ENCODE measurements at places on chromosomes 16 and 17.

GRCh38 chr16:15033309-15033707 lies 22.6 kb downstream of the NTAN1 start:
- no peak for DNase-seq

- DNase-seq, result no peak
Measured at GRCh38 chr16:2856061-2856670, 1.8 kb downstream of the PRSS22 start.

GRCh38 chr16:4433228-4433627 lies 7.6 kb downstream of the DNAJA3 start:
- no peak for DNase-seq

- no peak for DNase-seq
Measured at GRCh38 chr17:15513856-15514459, 46.5 kb upstream of the CDRT4 start.

GRCh38 chr16:30395992-30396585 lies 869 bp downstream of the ZNF48 start:
- DNase-seq, result no peak

- DNase-seq, result no peak
Measured at GRCh38 chr16:10196999-10197398, 14.8 kb upstream of the GRIN2A start.

DNA sequence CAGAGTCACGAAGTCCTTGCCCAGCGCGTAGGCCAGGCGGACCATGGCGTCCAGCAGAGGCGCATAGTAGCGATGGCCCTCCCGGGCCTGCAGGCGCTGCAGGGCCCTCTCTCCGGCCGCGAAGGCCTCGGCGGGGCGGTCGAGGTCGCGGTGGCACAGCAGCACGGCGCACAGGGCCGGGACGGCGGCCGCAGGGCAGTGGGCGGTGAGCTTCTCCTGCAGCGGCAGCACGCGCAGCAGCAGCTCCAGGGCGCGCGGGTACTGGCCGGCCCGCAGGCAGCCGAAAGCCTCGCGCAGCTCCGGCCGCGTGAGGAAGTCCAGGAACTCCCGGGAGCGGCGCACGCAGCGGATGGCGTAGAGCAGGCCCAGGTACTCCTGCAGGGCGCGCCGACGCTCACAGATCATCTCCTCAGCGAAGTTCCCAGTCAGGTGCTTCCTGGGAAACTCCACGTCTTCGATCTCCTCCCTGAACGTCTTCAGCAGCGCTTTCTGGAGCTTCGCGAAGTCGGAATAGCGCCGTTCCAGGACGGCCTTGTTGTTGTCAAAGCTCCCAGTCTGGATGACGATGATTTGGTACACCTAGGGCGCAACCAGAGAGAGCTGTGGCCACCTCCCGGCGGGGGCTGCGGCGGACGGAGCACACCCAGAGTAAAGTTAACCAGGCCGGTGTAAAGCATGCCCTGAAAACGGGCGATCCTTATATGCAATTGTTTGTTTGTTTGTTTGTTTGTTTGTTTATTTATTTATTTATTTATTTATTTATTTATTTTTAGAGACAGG lies 7.4 kb downstream of the SNX20 start:
- no peak for DNase-seq

GRCh38 chr16:64403352-64403751 lies 718.5 kb downstream of the CDH11 start:
- DNase-seq, result no peak

GRCh38 chr16:46848768-46849764 lies 18.1 kb upstream of the C16orf87 start:
- no peak for DNase-seq

GRCh38 chr16:81544700-81545271 lies 100.2 kb downstream of the CMIP start:
- no peak for DNase-seq

- DNase-seq, result no peak
Measured at GRCh38 chr17:79647456-79647915, 36.6 kb upstream of the RBFOX3 start.

GRCh38 chr16:75761108-75761507 lies 34.8 kb upstream of the CPHXL start:
- no peak for DNase-seq

DNA sequence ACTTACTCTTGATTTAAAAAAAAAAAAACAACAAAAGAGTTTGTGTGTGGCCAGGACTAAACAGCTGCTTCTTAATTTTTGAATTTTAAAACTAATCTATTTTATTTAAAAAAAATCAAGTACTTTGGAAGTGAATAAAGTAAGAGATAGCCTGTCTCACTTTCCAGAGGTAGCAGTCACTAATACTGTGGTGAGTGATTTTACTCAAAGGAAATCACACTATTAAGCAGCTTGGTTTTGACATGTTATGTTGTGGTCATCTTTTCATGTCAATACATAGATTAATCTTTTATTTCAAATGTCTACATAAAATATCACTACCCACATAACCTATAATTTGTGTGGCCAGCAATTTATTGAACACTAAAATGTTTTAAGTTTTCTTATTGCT lies 102.2 kb upstream of the HLF start:
- no peak for DNase-seq

- DNase-seq, result no peak
Measured at GRCh38 chr17:38605841-38606645, at the start of gene SRCIN1. SRCIN1 (minus strand) TSS chr17:38605952; CDS start chr17:38605705, 247 bp downstream.

- DNase-seq, result no peak
Measured at GRCh38 chr16:85395207-85395912, 217.8 kb upstream of the GSE1 start.

GRCh38 chr17:59825533-59826322 lies 67.0 kb downstream of the TUBD1 start:
- DNase-seq, result no peak

GRCh38 chr17:13008461-13008860 lies 9.4 kb downstream of the ELAC2 start:
- no peak for DNase-seq

DNA sequence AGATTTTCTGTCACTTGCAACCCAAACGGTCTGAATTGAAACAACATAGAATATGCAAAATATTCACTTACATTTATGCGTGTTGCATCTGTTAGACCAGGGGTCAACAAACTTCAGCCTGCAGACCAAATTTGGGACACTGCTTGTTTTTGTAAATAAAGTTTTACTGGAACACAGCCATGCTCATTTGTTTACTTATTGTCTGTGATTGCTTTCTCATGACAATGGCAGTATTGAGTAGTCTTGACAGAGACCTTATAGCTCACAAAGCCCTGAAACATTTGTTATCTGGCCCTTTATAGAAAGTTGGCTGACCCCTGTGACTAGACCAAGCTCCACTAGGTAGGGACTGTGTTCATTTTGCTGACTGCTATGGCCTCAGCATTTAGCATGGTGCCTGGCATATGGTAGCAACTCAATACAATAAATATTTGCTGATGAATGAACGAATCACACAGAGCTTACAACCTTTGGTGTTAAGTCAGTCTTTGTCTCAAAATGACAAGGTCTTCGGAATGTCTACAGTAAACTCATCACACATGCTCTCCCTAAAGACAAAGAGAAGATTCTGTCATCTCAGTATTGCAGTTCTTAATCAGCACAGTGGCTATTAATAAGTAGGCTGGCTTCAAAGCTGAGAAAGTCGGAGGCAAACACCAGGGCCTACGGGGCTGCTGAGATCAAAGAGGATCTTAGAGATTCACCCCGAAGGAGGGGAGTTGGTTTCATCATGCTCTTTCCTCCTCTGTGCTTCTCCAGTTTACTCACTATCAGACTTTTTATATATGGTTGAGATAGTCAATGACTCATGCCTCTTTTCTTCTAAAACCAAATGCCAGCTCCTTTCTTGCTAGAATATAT lies 95.2 kb upstream of the AXIN2 start:
- DNase-seq, result no peak

DNA sequence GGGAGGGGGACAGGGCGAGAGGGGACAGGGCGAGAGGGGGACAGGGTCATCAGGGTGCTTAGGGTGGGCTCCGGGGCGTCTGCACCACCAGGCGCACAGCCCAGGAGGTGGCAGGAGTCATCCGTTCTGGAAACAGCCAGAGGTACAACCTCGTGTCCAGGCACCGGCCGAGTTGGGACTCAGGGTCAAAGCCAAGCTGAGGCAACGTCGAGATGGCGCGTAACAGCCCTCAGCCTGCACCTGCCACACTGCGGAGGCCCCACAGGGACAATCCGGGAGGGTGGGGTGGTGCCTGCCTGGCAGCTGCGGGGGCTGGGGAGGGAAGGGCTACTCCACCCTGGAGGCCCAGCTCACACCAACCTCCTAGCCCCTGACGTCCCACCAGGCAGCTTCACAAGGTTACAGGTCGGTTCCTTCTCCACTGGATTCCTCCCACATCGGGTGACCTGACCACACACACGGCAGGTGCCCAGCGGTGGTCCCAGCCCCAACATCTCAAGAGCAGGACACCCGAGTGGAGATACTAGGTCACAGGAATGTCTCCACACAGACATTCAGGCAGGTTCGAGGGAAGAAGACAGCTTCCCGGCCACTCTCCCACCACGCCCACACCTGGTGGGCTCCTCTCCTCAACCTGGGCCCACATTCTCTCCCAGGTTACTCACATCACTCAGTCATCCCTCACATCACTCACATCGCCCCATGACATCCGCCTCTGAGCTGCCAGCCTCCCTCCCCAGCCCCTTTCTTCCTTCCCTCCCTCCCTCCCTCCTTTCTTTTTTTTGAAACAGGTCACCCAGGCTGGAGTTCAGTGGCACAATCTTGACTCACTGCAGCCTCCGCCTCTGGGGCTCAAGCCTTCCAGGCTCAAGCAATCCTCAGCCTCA lies 47.3 kb downstream of the RPH3AL start:
- DNase-seq, result no peak

DNA sequence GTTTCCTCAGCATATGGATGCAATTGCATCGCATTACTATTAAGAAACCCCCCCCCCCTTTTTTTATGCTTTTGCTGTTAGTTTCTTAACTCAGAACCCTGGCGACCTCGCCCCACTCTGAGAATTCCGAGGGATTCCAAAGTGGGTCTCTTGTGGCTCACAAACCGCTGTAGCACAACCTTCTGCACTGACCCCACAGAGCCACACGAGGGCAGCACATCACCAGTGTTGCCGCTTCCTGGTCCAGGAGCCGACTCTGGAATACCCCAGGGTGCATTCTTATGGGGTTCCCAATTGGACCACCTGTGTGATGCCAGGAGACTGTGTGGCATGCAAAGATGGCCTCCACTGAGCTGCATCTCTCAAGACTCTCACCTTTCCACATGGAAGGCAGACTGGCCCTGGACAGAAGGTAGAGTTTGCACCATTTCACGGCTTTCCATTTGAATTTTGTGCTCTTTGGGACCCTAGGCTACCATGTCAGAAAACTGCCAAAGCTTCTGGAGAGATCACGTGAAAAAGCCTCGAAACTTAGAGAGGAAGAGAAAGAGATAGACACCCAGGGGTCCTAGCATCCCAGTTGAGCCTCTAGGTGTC lies 432.7 kb upstream of the ASIC2 start:
- DNase-seq, result no peak

- DNase-seq, result no peak
Measured at GRCh38 chr16:27735031-27735430, 185.1 kb downstream of the KATNIP start.

GRCh38 chr16:79505344-79505743 lies 95.2 kb downstream of the MAF start:
- DNase-seq, result no peak

DNA sequence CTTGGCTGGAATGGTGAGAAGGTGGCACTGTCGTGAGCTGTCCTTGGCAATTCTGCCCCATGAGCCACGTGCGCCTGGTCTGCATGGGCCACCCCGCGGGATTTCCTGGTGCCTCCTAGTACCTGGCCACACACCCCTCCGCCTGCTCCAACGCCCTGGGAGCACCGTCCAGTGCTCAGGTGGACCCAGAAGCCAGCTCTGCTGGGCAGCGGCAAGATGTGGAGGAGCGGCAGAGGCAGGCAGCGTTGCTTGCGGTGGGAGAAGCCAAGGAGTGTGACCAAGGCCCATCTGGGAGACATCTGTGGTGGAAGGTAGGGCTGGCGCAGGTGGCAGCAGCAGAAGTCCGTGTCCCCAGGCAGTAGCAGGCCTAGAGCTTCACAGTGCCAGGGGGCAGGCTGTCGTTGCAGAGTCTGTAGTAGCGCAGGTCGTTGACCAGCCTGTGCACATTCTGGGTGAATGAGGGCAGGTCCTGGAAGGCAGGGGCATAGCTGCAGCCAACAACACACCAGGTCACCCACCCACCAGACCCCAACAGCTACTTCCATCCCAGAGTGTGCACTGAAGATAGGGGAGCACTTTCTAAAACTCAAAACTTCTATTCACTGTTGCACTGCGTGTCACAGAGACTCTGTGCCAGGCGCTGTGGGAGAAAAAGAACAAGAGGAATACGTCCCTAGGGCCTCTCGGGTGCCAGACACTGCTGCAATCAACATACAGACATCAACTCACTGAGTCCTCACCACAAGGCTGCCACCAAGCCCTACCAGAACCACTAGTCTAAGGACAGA lies 34.9 kb upstream of the GSG1L start:
- DNase-seq, result no peak

- peak; percentile 54 for DNase-seq
Measured at GRCh38 chr17:49995055-49995738, at the start of gene DLX3. DLX3 (minus strand) TSS chr17:49995224; CDS start chr17:49994998, 226 bp downstream.

DNA sequence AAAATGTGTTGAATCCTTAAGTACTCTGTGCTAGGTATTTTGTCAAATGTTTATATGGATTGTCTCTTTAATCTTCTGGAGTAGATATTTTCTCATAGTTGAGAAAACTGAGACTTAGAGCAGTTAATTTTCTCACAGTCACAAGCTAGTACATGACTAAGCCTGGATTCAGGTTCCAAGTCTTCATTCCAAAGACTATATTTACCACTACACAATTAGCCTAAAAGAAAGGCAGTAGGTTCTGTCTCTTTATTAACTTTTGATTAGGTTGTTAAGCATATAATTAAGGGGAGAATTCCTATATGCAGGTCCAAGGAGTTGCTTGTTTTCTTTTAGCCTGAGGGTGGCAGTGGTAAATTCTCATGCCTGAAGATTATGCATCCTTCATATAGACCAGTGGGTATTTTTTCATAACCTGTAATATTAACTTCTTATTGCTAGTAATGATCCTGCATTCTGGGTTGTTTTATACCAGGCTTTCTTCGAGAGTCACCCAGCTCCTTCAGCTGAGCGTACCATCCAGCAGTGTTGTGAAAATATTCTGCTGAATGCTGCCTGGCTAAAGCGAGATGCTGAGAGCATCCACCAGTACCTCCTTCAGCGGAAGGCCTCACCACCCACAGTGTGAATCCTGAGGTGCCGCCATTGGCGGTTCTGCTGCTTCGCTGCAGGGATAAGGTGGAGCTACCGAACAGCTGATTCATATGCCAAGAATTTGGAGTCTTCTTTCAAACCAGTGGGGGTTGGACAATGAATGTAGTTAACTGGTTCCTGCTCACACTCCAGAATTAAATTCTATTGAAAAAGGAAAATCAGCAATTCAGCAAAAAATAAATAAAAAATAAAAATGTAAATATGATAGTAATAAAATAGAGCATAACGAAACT lies 28.2 kb upstream of the KPNB1 start:
- no peak for DNase-seq

DNA sequence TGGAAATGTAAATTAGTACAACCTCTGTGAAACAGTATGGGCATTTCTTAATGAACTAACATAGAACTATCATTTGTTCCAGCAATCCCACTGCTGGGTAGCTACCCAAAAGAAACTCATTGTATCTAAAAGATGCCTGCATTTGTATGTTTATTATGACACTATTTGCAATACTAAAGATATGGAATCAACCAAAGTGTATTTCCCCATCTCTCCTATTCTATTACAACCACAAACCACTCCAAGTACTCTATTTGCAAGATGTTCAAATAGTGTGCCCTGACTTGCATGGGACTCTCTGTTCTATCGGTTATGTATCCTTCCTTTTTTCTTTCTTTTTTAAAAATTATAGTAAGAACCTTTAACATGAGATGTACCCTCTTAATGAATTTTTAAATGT lies 845.2 kb downstream of the CDH11 start:
- no peak for DNase-seq
